Activated CD8-positive, alpha-beta memory T cell treated with anti-CD3 and anti-CD28 coated beads for 4 hours (primary cell): ENCODE measurements at places on chromosomes 3 and 15.

- DNase-seq, result no peak
Observed at GRCh38 chr3:32903953-32904352, 47.5 kb upstream of the CCR4 start.

- DNase-seq, result no peak
Observed at GRCh38 chr3:82927309-82928253, 1166.1 kb upstream of the GBE1 start.

DNA sequence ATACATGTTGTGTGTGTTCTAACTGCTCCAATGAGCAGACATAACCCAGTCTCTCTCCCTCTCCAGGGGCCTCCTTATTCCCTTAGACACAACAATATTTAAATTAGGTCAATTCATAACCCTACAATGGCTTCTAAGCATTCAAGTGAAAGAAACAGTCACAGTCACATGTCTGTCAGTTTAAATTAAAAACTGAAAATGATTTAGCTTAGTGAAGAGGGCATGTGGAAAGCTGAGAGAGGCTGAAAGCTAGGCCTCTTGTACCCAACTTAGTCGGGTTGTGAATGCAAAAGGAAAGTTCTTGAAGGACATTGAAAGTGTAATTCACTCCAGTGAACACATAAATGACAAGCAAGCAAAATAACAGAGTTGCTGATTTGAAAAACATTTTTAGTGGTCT is 1519.6 kb downstream of the OTOL1 start:
- no peak for DNase-seq

DNA sequence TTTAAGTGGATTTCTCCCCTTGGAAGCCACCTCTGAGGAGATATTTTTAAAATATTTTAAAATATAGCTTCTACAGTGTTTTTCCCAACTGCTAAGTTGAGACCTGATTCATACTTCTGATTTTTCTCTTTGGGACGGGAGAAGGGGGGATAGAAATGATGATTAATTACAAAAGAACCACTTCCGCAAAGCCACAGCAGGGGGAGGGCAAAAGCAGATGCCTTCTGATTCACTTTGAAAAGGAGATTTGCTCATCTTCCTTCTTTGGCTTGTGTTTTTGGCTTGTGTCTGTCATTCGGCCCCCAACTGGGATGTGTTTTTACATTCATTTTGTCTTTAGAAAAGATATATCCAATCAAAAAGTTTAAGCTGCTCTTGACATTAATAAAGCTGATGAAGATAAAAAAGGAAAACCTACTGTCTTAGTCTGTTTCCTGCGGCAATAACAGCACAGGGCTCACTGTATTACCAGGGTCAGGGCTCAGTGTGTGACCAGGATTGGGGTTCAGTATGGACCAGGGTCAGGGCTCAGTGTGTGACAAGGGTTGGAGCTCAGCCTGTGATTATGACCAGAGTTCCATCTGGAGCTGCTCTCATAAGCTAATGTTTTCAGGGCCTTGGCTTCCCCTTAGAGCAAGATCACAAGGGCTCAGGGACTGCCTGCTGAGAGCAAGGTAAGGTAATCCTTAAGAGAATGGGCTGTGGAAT is 223.2 kb downstream of the MTHFS start:
- DNase-seq, result no peak

DNA sequence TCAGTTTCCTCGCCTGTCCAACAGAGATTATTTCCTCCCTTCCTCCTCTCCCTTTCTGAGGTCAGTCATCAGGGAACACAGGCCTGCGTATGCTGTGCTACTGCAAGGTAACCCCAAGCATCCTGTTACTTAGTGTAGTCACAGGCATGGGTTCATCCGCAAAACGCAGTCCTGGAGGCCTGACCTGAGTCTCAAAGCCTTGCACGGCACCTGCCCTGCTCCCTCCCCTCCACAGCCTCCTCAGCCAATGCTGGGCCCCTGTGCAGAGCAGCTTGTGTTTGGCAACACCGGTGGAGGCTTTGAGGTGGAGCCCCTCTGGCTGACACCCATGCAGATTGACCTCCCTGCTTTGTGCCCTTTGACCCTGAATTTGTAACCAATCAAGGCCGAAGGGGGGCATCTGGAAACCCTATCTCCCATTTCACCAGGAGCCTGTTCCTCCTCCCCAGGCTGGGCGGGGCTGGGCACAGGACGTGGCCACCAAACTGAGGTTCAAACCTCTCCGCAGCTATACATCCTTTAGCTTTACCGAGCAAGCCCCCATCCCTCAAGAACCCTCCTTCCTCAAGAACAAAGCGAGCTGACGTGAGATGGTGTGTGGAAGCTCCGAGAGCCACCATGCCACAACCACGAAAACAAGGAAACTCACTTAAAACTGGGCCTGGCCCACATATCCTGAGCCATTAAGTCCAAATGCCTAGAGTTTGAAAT is 21.5 kb downstream of the TKT start:
- DNase-seq, result no peak

GRCh38 chr15:38954090-38954489 is 389.5 kb upstream of the RASGRP1 start:
- no peak for DNase-seq

DNA sequence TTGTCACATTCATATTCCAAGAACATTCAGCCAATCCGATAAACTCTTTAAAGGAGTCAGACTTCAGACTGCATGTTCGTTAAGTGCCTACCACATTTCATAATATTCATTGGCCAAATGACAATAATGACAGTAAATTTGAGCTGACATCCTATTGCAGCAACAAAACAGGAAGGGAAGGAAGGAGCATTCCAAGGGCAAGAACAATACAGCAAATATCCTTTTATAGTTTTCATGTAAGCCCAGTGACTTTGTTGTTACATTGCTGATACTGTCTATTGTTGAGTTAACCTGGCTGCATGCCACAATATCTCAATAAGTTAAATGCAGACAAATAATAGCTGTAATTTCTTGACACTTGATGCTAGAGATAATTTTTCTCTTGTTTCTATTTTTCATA is 16.4 kb upstream of the CBLB start:
- no peak for DNase-seq

GRCh38 chr3:96813134-96813819 is 1.1 kb upstream of the EPHA6 start:
- DNase-seq, result no peak

- DNase-seq, result no peak
Observed at GRCh38 chr3:135924506-135924905, 41.0 kb upstream of the PPP2R3A start.

GRCh38 chr3:111194048-111194447 is 122.4 kb downstream of the NECTIN3 start:
- DNase-seq, result no peak

- DNase-seq, result no peak
Observed at GRCh38 chr3:125055331-125055912, 375 bp downstream of the HEG1 start.

DNA sequence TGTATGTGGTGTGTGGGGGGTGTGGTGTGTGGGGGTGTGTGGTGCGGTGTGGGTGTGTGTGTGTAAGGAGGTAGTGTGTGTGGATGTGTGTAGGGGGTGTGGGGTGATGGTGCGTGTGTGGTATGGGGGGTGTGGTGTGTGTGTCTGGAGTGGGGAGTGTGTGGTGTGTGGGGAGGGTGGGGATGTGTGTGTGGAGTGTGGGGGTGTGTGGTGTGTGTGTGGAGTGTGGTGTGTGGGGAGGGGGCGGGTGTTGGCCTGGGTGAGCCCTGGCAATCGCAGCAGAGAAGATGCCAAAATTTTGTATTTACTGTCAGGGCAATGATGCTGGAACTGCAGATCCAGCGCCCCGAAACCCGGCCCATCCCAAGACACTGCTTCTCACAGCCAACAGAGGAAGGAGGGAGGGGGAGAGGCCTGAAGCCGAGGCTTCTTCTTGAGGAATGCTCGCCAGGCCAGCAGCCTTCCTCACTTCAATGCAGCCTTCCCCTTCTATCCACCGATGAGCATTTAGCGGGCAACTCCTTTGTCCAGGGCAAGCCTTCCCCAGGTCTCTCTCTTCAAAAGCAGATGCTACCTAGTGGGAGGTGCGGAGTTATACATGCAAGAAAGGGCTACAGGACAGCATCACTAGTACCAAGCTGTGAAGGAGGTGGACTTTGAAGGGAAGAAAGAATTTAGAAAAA is 11.9 kb upstream of the SRP14 start:
- DNase-seq, result no peak

DNA sequence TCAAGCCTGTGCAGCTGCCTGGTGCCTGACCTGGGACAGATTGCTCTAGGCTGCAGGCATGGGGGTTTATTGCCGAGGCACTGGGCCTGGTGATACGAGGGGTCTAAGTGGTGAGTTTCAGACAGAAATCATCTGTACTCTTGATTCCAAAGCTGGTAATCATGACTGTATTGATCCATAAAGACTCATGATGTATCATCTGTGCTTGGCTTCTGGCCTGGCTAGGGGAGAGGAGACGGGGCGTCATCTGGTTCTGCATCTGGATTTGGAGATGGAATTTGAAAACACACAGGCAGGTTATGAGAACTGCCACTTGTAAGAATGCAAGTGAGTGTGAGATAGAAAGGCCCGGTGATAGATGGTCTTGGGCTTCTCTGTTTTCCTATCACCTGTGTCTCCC is 337.4 kb upstream of the C2CD4B start:
- no peak for DNase-seq

DNA sequence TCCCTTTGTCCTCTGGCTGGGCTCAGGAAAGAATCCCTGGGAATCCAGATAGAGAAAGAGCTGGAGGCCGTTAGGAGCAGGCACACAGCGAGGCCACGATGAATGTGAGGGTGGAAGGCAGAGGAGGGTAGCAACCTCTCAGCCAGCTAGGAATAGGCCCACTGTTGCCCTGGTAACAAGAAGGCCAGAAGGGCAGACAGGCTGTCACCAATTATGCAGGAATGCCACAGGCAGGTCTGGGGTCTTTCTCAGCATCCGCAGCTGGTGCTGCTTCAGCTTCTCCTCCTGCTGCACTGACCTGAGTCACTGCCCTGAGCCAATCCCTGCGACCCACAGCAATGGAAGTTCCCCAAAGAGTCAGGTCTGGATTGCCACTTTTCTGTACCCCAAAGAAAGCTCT is 62.8 kb upstream of the C3orf80 start:
- DNase-seq, result no peak

DNA sequence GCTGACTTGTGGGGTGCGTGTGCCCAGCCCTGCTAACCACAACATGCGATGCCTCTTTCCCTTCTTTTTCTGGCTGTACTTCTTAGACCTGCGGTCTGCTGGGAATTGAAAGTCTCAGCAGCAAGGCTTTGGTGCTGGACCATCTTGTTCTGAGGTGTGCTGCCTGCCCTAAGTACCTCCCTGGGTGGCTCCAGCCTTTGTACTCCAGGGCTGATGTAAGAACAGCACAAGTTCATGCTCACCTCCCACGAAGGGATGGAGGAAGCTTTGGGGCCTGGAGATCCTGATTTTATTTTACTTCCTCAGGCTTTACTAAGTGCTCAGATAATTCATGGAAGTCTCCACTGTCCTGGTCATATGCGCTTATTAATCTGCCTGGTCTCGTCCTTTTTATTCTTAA is 28.9 kb downstream of the FAM43A start:
- no peak for DNase-seq

GRCh38 chr15:29377161-29377560 is 107.5 kb upstream of the NSMCE3 start:
- DNase-seq, result no peak

- no peak for DNase-seq
Observed at GRCh38 chr3:137766041-137766875, 2.1 kb downstream of the SOX14 start.

DNA sequence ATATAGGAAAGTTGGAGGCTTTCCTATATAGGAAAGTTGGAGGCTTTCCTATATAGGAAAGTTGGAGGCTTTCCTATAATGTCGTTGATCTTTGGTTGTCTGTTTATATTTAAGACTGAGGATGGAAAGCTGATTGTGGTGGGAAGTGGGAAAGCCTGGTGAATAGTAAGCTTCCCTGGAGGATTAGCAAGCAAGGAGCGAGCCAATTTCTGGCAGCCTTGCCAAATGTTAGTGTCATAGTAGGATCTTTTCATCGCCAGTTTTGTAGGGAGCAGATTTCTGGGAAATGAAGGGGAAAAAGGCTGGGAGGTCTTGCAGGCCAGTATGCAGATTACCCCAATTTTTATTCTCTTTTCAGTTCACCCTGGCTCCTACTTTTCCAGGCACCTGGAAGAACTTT is 39.9 kb upstream of the CCNL1 start:
- no peak for DNase-seq

GRCh38 chr3:114796796-114797195 is 350.3 kb downstream of the ZBTB20 start:
- DNase-seq, result no peak

GRCh38 chr15:66884115-66884622 is 181.2 kb upstream of the SMAD3 start:
- DNase-seq, result no peak

GRCh38 chr15:48144889-48145288 is 24.1 kb downstream of the SLC24A5 start:
- DNase-seq, result no peak

GRCh38 chr3:68876112-68876713 is 56.1 kb downstream of the TAFA4 start:
- no peak for DNase-seq

DNA sequence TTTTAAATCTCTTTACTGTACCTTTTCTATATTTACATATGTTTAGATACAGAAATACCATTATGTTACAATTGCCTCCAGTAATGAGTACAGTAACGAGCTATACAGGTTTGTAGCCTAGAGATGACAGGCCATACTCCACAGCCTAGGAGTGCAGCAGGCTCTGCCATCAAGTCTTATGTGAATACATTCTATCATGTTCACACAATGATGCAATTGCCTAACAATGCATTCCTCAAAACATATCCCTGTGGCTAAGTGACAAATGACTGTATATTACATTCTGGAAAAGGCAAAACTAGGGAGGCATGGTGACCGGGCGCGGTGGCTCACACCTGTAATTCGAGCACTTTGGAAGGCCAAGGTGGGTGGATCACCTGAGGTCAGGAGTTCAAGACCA is 192.4 kb upstream of the IGF1R start:
- no peak for DNase-seq

DNA sequence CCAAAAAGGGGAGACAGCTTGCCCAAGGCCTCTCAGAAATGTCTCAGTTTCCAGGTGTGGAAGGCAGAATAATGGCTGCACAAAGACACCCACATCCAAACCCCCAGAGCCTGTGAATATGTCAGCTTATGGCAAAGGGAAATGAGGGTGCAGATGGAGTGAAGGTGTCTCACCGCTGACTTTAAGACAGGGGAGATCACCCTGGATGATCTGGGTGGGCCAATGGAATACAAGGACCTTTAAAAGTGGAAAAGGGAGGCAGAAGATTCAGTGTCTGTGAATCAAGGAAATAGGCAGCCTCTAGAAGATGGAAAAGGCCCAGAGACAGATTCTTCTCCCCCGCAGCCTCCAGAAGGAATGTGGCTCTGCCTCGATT is 48.8 kb upstream of the ATP2B2 start:
- DNase-seq, result no peak

- no peak for DNase-seq
Observed at GRCh38 chr3:168405288-168405687, 309.6 kb upstream of the GOLIM4 start.

DNA sequence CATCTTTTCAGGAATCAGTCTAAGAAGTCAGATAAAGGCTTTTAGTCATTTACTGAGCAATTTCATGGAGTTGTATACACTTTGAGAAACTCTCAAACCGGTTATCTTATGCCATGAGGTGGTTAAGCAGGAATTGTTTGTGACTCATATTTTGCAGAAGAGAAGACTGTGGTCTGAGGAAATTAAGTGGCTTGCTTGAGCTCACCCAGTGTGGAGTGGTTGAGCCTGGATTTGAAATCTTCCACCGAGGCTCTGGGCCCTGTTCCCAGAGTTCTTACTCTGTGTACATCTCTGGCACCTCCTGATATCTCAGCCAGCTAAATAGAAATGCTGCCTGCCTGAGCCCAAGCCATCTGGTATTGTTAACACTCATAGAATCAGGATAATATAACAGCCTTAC is 37.8 kb upstream of the BCL6 start:
- no peak for DNase-seq

- DNase-seq, result no peak
Observed at GRCh38 chr15:77838595-77838994, 205.9 kb upstream of the LINGO1 start.
